ENCODE measurements at places on chromosomes 11 and 22.

DNA sequence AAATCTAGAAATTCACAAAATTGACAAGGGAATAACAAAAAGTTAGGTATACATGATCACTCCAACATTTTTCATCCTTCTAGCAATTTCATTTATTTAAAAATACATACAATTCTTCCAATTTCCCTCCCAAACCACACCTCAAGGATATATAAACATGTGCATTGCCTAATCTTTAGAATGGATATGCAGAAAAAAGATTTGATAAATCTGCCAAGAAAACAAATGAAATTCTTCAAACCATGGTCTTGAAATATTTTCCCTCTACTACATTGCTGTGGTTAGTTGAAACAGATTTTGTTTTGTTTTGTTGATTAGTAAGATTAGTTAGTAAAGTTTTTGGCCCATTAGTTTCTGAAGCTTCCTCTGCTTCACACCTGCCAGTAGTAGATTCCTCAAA, 703.3 kb upstream of the CCDC179 start:
- DNase-seq, result no peak

DNA sequence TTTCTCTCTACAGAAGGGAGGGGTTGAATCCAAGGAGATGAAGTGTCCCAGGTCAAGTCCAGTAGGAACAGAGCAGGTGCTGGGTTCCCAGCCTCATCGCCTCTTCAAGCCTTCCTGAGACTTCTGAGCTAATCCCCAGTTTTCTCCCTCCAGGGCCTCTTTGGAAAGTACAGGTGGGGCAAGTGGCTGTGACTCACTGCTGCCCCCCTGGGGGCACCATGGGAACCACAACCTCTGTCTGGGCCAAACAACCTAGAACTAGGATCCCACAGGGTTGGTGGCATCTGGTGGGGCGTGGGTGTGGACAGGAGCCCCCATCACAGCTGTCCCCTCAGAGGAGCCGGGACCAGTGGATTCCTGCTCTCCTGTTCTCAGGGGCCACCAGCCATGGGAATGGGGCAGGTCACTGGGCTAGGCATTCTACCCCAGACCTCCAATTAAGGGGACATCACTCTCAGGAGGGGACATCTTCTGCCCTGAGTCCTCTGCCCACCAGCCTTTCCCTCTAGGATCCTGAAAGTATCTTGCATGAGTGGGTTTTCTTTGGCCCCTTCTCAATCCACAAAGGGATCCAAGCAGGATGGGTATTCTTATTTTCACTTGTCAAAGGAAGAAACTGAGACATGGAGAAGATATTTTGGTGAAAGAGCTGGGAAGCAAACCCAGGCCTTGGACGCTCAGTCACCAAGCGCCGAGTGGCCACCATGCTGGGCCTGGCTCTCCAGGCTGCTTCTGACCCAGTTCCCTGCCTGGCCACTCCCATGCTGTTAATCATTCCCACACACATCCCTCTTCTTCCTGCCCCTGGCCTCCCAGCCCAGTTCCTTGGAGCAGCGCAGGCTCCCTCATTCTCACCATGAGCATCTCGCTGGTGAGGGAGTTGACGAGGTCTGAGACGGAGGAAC, 23.8 kb downstream of the LRRC10B start:
- no peak for DNase-seq

DNA sequence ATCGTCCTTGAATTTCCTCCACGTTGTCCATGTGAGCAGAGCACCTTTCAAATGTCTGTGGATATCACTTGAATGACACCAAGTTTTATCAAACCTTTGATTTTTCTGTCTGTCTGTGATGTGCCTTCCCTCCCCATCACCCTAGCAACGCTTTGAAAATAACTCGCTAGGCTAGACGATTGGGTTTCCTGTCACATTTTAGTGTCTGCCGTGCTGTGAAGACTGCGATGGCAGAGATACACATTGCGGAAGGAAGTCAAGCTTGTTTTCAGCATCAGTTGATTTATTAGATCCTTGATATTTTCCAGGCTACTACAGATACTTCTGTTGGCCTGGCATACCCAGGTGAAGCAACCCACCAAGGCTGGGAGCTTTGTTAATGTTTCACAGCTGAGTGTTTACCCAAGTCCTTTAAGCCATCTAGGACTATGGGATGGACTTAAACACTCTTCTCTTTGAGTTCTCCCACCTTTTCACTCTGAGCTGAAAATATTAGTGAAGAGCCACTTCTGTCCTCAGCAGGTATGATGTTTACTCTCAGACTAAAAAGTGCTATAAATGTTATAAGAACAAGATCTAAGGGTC, 93.6 kb upstream of the CD44 start:
- DNase-seq, result no peak

- no peak for DNase-seq
Observed at GRCh38 chr22:44364751-44365130, 52.0 kb upstream of the SHISAL1 start.

- no peak for DNase-seq
Observed at GRCh38 chr11:41795004-41795403, 335.6 kb upstream of the LRRC4C start.

- no peak for DNase-seq
Observed at GRCh38 chr22:41952713-41953112, 763 bp downstream of the SMIM45 start.

DNA sequence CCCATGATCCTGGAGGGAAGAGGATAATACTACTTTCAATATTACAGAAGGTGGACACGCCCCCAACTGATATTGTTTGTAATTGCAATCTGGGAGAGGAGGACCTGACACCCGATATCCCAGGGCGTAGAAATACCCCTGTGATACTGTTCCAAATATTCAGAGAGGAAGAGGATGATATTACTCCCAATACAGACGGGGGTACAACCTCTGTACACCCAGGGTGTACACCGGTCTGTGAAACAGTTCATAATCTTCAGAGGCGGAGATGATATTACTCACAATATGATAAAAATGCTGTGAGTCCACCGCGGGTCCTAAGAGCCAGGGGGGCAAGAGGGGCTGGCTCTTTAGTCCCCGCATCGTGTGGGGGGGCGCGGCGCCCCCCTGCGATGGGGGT, 57.2 kb upstream of the ALDH3B2 start:
- no peak for DNase-seq

DNA sequence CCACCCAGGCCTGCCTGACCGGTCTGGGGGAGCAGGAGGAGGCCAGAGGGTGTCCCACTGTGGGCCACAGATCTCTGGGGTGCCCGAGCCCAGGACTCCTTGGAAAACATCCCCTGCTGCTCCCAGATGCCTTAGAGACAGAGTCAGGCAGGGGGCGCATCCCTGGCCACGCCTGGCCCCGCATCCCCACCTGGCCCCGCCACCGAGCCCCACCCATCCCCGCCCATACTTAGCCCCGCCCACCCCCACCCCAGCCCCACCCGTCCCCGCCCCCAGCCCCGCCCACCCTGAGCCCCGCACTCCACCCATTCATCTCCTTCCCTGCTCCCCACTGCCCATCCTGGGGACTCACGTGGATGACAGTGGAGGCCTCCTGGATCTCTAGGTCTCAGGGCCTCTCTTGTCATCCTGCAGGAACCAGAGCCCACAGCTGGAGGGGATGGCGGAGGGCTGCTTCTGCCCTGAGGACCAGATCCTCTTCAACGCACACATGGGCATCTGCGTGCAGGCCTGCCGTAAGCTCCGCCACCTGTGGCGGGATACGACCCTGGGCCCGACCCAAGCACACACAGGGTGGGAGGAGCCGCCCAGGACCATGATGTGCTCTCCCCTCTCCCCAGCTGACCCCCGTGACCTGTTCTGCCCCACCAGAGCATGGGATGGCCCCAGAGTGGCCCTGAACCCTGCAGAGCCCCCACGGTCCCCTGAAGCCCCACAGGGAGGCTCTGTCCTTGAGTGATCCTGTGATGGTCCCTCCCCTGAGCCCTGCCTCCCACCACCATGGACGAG, 33.6 kb downstream of the MUC5B start:
- no peak for DNase-seq

DNA sequence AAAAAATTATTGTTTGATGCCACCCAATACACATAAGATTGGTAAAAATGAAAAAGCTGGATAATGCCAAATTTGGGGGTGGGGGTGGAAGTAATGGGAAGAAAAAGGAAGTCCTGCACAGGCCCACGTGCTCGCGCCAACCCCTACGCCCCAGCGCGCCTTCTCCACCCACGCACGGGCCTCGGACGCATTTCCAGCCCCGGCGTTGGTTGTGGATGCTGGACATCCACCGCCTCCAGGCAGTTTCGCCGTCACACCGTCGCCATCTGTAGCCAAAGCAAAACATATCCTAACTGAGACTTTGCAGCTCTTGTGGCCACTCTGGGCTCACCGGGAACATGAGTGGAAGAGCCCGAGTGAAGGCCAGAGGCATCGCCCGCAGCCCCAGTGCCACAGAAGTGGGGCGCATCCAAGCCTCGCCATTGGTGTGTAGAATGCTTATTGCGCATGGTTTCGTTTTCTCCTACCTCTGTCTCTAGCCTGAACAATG, at the start of gene PIWIL4:
TSS of gene PIWIL4 (plus strand) at position 188 of the 490 bp plus-strand sequence. CDS start at position 339, 151 bp downstream.
- DNase-seq, result no peak

GRCh38 chr11:40292721-40293508, 1166.5 kb downstream of the LRRC4C start:
- DNase-seq, result no peak

- DNase-seq, result no peak
Observed at GRCh38 chr11:79236541-79236971, 204.3 kb downstream of the TENM4 start.

GRCh38 chr22:46007848-46008261, 30.9 kb upstream of the WNT7B start:
- DNase-seq, result no peak

- DNase-seq, result no peak
Observed at GRCh38 chr11:64001484-64002420, 15.5 kb downstream of the OTUB1 start.

DNA sequence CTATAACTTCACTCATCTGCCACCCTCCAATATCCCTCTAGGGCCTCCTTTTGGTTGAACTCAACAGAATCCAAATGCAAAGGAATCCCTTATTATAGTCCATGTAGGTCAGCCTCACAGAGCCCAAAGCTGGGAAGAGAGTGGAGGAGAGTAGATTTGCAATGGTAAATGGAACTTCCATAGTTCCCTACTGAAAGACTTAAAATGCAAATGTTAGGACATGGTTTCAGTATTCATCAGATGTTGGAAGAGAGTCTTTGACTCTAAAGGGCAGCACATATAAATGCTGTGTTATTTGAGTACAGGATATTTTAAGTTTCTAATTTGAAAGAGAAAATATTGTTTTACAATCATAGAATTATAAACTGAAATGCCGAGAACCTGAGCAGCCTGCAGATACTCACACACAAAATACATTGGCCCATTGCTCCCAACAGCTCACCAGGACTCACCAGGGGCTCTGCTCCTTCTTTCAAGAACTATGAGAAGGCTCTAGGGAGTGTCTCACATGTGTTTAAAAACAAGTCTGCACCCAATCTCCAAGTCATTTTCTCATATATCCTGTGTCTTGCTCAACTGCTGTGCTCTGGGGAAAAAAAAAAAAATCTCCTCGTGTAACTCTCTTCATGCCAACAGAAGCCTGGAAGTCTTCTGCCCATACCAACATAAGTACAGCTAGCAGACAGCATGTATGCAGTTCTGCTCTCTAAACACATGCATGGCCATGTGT, 39.6 kb downstream of the SYT9 start:
- no peak for DNase-seq

- DNase-seq, result no peak
Observed at GRCh38 chr11:71093783-71094182, 158.6 kb downstream of the SHANK2 start.

- no peak for DNase-seq
Observed at GRCh38 chr11:1203505-1204271, 19.2 kb upstream of the MUC5B start.

DNA sequence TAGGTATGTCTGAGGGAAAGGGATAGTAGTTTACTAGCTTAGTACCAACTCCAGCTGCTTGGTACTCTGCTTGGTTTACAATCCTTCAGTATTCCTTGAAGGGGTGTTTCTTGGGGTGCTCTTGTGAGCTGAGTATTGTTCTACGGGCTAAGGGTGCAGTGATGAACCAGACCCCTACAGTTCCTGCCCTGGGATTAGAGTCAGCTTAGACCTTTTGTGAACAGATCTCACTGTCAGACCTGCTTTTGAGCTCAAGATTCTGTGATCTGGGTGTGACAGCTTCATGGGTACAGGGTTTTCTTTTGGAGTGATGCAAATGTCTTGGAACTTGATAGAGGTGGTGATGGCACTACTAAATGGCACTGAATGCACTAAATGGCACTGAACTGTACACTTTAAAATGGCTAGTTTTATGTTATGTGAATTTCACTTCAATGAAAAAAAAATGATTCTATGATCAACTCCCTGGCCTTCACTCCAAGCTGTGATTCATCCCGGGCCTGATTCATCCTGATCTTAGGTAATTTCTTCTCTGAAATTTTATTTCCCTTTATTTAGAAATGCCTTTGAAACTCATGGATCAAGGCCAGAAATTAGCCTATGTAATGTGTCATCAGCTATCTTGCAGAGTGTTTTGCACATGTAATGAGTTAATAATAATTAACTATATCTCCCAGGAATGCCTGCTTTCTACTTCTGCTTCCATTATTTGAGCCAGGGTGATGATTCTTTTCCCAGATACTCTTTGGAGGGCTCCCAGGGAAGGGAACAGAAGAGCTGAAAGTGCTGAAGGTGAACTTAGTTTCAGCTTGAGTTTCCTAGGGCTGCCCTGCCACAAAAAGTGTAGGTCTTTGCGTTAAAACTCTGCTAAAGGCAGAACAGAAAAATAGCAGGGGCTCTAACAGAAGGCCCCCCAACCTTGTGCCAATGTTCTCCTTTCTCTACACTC, 87.9 kb downstream of the NCAM1 start:
- no peak for DNase-seq

- no peak for DNase-seq
Observed at GRCh38 chr11:115693002-115693401, 188.8 kb upstream of the CADM1 start.

DNA sequence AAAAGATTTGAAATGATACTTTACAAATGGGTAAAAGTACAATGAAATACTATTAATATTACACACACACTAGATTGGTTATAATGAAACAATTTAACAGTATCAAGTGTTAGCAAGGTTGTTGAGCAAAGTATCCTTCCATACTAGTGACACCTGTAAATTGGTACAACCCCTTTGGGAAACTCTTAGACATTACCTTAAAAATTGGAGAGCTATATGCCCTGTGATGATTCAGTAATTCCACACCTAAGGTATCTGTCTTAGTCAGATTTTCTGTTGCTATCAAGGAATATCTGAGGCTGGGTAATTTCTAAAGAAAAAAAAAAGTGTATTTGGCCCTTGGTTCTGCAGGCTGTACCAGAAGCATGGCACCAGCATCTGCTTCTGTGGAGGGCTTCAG, 7.4 kb upstream of the GDPD4 start:
- no peak for DNase-seq

DNA sequence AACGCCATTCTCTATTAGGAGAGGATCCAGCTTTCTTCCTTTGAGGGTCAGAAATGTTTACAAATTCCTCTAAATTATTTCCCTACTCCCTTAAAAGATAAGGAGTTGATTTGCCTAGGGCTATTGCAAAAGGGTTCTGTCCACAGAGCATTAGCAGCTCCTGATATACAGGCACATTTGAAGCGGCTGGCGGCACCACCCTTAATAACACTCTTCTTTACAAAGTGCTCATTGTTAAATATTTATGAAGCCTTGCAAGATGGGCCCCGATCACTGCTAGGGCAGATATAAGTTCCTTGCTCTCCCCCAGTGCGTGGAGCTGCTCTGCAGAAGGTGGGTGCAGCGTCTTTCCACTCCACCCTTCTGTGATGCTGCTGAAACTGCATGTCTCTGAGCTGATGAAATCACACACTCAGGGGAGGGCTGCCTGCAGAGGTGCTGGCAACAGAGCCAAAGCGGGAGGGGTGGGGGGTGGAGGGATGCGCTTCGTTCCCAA, 116.7 kb upstream of the NTM start:
- no peak for DNase-seq
